ENCODE measurements at places on chromosomes 11 and 22. TPM values are rescaled to one million over a fixed set of nuclear protein-coding genes. Genes with fewer than 3 reads are reported as not detected.

GRCh38 chr22:30348404-30348803, 8.3 kb downstream of the SF3A1 start:
- no peak for DNase-seq

DNA sequence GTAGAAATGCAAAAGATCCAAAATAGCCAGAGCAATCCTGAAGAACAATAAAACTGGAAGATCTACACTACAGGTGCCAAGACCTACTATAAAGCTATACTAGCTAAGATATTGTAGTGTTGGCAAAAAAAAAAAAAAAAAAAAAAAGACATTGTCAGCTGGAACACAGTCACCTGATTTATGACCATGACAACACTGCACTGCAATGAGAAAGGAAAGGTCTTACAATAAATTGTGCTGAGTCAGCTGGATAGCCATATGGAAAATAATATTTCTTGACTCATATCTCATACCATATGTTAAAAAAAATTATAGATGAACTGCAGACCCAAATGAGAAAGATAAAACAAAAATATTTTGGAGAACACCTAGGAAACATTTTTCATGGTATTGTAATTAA, 3.1 kb upstream of the PANX3 start:
- DNase-seq: no peak

- no peak for DNase-seq
Measured at GRCh38 chr22:27995801-27996528, 76.9 kb upstream of the PITPNB start.

- DNase-seq: no peak
Measured at GRCh38 chr22:30202531-30203006, 44.0 kb downstream of the LIF start.

LRRC56 gene
- 2.3 TPM for polyA plus RNA-seq
